ENCODE measurements at places on chromosomes 3 and 15.

- no peak for DNase-seq
These were observed 11.9 kb upstream of the TM4SF4 start for GRCh38 chr3:149462581-149463011.

DNA sequence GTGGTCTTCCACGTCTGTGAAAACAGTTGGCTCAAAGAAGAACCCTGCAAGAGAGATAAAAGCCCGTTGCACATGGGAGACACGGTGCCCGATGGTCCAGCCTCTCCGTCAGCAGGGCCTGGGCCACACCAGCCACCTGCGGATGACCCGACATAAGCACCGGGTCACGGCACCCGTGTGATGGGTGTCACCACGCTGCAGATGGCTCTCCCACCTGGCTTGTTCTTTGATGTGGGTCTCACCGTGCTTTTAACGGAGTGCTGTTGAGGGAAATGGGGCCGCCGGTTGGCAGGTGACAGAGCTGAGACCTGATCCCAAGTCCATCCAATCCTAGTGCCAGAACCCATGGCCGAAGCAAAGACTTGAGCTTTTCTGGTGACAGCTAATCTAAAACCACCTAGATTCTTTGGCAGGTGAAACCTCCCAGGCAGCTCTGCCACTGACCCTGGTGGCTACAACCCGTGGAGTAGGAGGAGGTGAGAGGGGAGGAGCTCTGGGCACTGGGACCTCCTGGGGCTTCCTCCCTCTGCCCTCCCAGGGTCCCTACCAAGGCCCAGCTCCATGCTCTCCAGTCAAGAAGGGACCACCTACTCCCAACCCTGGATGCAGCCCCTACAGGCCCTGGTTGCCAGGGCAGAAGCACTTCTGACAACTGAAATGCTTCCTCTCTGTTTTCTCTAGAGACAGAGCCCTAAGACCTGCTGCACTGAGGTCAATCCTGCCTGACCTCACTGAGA is 23.4 kb upstream of the SLC41A3 start:
- no peak for DNase-seq

- DNase-seq, result no peak
These were observed 144.3 kb downstream of the ERC2 start for GRCh38 chr3:56323986-56324420.

- no peak for DNase-seq
These were observed 901 bp upstream of the CHST14 start for GRCh38 chr15:40469776-40470390.

- DNase-seq, result no peak
These were observed 141.9 kb upstream of the PLSCR5 start for GRCh38 chr3:146747051-146747450.

- DNase-seq, result no peak
These were observed 368.4 kb downstream of the MECOM start for GRCh38 chr3:169295126-169295525.

DNA sequence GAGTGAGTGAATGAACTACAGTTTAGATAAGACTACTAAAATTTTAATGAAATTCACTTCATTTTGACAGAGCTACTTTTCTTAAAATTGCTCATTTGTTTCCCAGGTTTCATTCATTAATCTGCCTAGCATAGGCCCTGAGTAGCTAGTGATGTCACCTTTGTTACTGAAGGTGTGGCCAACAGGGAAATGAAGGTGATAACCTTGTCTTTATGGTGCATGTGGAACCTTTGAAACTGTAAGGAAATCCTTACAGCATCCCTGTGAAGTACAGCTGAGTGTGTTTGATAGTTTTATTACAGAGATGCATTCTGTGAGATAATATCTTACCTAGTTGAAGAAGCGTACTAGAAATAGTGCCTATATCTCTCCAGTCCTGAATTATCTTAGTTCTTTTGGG is 112.9 kb downstream of the AKAP13 start:
- DNase-seq, result no peak

- DNase-seq, result no peak
These were observed 25.9 kb upstream of the GOLGA8B start for GRCh38 chr15:34609102-34610057.

- DNase-seq, result no peak
These were observed 618.6 kb downstream of the NAALADL2 start for GRCh38 chr3:175477651-175478224.

- no peak for DNase-seq
These were observed 47.7 kb upstream of the INSYN1 start for GRCh38 chr15:73800662-73801345.

GRCh38 chr15:39454189-39454986 is 126.5 kb upstream of the THBS1 start:
- no peak for DNase-seq

DNA sequence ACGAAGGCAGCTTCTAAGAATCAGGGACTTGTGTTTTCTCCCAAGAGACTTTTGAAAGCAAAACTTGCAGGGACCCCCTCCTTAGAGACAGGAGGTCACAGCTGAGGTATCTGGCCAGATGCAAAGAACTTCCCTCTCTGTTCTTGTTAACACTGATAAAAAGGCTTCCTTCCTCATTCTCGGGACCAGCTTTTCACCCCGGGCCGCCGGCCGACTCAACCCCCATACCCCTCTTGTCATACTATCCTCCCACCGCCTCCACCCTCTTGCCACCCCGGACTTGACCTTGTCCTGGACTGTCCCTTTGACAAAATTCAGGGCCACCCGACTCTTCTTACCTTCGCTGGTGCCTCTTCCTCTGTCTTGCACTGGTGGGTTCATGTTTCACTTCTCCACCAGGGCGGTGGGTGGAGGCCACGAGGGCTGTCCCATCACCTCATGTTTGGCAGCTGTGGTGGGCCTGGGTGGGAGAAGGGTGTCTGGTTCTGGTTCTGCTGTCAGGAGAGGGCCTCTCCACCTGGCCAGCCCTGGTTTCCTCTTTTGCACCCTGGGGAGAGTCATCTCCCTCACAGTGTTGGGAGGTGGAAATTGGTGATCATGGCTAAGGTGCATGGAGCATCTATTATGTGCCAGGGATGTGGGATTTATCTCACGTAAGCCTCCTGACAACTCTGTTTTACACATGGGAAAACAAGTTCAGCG is 32.5 kb downstream of the BHLHE40 start:
- no peak for DNase-seq

- DNase-seq, result no peak
These were observed 528.7 kb downstream of the ZIC1 start for GRCh38 chr3:147937891-147938290.

GRCh38 chr15:64571857-64572291 is 111.5 kb downstream of the ZNF609 start:
- no peak for DNase-seq

DNA sequence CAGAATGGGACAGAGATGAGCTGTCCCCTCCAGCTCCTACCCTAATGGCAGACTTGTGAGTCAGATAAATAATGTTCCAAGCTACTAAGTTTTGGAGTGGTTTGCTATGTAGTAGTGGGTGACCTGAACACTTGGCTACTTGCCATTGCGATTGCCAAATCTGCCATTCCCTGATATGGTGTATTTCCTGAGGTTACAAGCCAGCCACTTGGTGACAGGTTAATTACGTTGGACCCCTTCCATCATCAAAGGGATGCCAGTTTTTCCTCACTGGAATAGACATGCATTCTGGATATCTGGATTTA is 33.6 kb downstream of the MORF4L1 start:
- DNase-seq, result no peak

- DNase-seq, result no peak
These were observed 176.4 kb upstream of the MDFIC2 start for GRCh38 chr3:70488816-70489215.

DNA sequence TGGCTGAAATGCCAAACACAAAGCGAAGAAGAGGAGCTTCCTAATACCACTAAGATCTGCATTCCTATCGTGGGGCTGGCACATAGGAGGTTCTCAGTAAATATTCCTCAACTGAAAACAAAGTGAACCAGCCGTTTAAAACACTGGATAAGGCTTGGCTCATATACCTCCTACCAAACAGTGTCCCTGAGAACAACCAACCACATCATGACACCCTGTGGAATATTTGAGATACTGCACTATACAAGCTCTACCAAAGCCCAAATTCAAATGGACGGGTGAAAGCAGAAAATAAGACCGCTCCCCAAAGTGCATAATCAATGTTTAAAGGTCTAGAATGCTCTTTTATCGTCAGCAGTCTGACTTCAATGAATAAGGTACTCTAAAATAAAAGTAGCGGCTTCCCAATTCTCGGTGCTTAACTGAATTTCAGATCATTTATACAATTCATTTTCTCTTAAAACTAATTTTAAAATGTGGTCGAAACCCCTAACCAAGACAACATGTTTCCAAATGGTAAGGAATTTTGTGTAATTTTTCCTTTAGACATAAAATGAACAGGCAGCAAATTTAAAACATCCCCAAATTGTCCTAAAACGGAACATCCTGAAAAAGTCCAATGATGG is 425.8 kb downstream of the ERC2 start:
- DNase-seq, result no peak

GRCh38 chr15:59197454-59197853 is 9.2 kb upstream of the LDHAL6B start:
- no peak for DNase-seq

- DNase-seq, result no peak
These were observed 132.2 kb downstream of the MBNL1 start for GRCh38 chr3:152400887-152401286.

DNA sequence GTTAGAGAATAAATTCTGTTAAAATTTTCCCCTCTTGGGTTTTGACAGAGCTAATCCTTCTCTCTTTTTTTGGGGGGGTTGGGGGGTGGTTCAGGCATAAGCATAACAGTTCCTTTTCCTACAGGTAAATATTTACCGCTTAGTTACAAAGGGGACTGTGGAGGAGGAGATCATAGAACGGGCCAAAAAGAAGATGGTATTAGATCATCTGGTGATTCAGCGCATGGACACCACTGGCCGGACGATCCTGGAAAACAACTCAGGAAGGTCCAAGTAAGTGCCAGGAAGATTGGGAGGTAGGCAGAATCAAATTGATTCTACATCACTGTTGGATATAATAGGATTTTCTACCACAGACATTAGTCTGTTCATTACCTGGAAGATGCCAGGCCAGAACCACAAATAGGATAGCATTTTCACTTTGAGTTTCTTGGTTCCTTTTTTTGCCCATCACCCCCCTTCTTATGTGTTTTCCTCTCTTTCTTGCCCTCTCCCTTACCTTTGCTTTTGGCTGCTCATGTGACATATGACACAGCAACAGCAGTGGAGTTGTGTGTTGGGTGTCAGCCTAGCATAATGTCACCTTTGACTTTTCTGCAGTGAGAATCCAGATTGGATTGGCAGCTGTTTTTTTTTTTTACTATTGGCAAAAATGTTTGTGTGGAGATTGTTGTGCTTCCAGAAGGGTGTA is 79.0 kb downstream of the CHD2 start:
- DNase-seq, result no peak

DNA sequence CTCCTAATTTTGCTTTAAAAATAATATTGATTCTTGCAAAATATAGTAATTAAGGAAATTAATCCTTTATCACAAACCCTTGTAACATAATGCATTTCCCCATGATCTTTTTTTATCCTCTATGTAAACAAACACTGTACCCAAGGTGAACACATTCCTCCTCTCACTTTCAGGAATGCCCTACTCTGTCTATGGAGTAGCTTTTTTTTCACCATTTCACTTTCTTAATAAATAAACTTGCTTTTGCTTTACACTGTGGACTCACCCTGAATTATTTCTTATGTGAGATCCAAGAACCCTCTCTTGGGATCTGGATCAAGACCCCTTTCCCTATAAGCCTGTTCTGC is 90.5 kb upstream of the LRRN1 start:
- no peak for DNase-seq

DNA sequence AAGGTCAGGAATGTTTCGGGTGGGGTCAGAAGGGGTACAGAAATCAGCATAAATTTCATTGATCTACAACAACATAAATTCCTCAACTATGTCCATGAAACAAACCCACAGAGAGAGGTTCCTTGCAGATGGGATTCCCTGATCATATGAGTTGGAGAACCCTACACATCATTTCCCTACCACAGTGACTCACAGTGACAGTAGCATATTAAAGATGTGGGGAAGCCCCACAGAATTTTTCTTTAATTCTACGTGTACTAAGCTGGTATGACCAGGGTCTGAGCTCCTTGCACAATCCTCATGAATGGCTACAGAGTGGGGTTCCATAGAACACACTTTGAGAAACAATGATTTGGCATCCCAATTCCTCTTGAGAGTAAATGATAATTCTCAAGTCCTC is 116.9 kb upstream of the RAD18 start:
- DNase-seq, result no peak

GRCh38 chr3:8324747-8325146 is 176.9 kb upstream of the LMCD1 start:
- DNase-seq, result peak; percentile 4

GRCh38 chr3:114487502-114487901 is 193.7 kb downstream of the TIGIT start:
- DNase-seq, result no peak

- no peak for DNase-seq
These were observed 139.0 kb downstream of the PGPEP1L start for GRCh38 chr15:98868564-98868963.

- no peak for DNase-seq
These were observed 379.0 kb downstream of the CNTN4 start for GRCh38 chr3:2477620-2478019.

- no peak for DNase-seq
These were observed 482.4 kb upstream of the SGO1 start for GRCh38 chr3:20668411-20668810.

All from stimulated activated CD8-positive, alpha-beta memory T cell treated with anti-CD3 and anti-CD28 coated beads, Interleukin-12 subunit alpha, Interleukin-12 subunit beta, amount 100 ng/mL, for 4 hours (primary cell).